ENCODE measurements at places on chromosomes 6 and 20.
A peak's percentile ranks its signal among the peaks of the same experiment; 100 is the strongest.

- DNase-seq = no peak
Observed at GRCh38 chr20:31440012-31440659, at the start of gene DEFB123. DEFB123 (plus strand) TSS chr20:31440632; CDS start chr20:31440699, 67 bp downstream.

DNA sequence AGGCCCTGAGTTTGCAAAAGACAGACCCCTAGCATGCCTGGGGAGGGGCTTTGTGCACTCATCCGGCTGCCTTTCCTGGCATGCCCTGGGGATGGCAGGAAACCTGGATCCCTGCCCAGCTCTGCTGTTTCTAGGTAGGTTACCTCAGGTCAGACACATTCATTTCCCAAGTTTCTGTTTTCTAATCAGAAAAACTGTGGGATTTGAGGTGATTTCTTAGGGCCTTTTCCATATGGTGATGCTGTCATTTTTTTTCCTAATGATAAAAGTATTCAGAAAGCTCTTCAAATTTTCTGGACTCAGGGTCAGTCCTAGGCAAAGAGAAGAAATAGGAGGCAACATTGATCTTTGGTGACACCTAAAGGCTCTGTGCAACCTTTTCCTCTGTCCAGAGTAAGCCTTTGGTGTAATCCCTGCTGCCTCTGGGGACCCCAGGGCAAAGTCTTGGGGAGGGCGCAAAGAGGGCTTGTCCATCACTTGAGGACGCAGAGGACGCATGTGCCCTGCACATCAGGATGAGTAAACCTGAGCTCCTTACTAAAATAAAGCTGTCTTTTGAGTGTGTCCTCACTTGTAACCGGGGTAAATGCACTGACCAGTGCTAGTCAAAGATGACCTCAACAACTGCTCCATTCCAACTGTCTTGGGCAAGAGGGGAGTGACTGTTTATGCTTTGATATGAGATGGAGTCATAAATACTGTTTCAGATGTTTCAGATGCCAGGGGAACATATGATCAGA is 13.5 kb upstream of the TRAM2 start:
- no peak for DNase-seq

- DNase-seq = no peak
Observed at GRCh38 chr6:112481211-112481610, 134.1 kb downstream of the RFPL4B start.

- no peak for DNase-seq
Observed at GRCh38 chr20:62066983-62067433, 1.3 kb upstream of the TAF4 start.

GRCh38 chr6:14290041-14290771 is 172.6 kb downstream of the CD83 start:
- DNase-seq = no peak

GRCh38 chr6:63802606-63803206 is 167.1 kb downstream of the PHF3 start:
- peak; percentile 21 for DNase-seq

DNA sequence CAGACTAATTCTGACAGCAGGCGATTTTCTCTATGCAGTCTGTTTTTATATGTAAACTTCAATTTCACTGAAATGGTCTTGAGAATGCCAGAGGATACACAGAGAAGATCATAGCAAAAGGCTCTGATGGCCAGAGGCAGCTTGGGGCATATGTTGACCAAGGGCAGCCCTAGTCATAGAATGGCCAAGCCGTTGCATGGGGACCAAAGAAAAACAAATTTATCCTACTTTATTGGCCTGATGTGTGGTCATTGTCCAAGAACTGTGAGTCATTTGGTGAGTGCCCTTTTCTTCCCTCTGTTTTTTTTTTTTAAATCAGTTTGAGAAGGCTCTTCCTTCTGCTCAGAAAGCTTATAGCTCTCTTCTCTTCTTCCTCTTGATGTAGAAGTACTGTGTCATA is 5.8 kb downstream of the HDGFL1 start:
- DNase-seq = no peak

- peak; percentile 87 for DNase-seq
Observed at GRCh38 chr6:90285611-90286381, 10.8 kb downstream of the BACH2 start.

DNA sequence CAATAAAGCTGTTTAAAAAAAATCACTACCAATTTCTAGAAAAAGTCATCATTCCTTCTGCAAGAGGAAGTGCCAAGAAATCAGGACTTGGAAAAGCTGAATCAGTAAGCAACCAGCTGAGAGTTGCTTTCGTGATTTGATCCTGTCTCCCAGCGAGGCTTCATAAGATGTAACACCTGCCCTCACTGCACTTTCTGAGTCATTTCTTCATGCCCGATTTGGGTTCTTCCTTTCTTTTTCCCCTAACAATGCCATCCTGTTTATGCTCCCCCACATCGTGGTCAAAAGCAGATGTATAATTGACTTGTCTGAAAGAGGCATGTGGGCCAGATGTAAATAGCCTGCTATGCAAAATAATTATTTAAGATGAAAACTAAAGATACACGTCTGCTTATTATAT is 52.1 kb downstream of the RIPOR2 start:
- DNase-seq = no peak

DNA sequence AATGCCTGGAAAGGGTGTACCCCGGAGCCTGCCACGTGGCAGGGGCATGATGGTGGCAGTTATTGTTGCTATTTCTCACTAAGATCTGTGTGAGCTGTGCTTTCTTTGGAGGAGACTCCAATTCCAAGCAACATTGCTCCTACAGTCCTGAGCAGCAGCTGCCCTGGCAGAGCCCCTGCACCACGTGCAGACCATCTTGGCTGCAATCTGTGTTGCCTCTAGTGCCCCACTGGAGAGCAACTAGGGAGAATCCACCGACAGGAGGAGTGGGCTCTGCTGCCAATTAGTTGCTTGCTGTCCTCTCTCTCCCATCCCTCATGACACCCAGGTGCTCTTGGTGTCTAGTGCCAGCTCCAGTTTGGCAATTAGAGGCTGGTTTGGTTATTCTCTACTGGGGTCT is 116.0 kb downstream of the PXDC1 start:
- no peak for DNase-seq

GRCh38 chr20:32067234-32067821 is 15.3 kb downstream of the HCK start:
- DNase-seq = no peak

- no peak for DNase-seq
Observed at GRCh38 chr20:20761301-20761700, 48.9 kb upstream of the RALGAPA2 start.

DNA sequence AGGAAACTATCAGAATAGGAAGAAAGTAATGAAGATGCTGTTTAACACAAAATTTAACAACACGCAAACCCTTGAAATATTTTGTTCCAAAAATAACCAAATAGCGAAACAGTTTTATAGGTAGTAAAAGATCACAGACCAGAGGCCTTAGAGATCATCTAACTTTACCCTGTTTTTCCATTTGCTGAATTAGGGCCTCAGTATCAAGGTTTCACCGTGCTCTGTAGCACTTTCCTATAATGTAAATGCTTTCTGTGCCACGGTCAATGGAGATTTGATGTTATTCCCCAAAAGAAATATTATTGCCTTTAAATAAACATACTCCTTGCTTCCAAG is 23.7 kb downstream of the EPB41L2 start:
- no peak for DNase-seq

GRCh38 chr20:41627611-41628244 is 9.6 kb upstream of the CHD6 start:
- no peak for DNase-seq

DNA sequence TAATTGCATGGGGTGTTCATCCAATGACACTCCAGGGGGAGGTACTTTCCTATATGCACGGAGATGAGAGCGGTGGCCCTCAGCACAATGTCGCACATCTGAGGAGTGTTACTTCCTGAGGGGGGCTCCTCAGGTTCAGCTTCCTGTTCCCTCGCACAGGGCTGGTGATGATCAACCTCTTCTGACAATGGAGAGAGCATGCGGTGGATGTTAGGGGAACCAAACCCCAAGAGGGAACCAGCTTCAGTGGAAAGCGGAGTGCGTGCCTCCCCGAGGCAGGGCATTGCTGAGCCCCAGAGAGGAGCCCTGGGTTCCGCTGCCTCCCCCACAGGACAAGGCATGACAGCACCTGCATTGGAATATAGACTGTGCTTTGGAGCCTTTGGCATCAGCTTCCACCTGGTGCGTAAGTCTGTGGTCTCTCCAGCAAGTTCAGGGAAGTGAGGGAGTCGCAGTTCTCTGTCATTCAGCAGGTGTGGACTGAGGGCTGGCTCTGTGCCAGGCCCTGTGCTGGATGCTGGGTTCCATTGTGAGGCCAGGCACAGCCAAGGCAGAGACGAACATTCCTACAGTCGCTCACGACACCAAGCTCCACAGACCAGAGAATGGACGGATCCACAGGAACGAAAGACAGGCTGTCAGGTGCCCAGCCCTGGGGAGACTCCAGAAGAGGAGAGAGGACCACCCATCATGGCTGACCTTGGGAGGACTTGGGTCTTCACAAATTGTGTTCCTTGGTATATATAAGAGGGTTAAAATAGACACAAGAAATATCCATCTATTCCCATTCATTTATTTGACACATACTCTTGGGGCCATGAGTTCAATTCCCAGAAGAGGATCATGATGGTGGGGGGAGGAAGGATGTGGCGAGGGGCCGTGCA is 3.9 kb upstream of the ZNF831 start:
- DNase-seq = no peak

- no peak for DNase-seq
Observed at GRCh38 chr20:63611646-63612045, 15.3 kb downstream of the GMEB2 start.

DNA sequence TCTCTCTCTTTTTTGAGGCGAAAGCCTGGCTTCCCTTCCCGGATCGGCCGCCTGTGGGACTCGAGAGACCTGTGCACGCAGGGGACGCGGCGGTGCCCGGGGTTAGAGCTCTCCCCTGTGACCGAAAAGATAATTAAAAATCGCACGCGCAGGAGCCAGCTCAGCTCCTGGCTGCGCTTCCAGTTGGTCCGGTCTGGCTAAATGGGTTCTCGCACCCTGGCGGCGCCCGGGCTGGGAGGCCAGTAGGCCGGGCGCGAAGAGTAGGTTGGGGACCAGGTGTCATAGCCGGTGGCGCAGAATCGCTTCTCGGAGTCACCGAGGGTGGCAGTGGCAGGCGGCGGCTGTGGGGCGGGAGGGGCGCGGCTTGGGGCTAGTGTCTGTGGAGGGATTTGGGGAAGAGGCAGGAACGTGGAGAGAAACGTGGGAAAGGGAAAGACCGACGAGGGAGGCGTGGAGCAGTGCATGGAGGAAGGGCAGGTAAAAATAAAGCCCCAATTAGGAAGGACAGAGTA is 41.9 kb upstream of the SUPT3H start:
- peak; percentile 82 for DNase-seq

DNA sequence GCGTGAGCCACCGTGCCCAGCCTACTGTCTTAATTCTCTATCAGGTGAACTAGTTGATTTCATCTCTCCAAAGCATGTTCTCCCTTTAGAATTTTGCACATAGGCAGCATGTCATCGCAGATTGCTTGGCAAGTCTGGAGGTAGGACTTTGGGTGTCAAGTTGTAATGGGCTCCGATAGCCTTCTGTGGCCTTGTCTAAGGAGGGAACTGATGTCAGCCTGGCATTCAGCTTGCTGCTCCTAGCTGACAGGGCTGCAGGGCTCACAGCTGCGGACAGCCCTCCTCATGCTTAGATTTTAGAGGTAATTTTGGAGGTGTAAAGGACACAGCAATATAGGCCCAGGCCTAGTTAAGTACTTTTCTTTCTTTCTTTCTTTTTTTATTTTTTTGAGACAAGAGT is 11.3 kb downstream of the CHMP4B start:
- no peak for DNase-seq

DNA sequence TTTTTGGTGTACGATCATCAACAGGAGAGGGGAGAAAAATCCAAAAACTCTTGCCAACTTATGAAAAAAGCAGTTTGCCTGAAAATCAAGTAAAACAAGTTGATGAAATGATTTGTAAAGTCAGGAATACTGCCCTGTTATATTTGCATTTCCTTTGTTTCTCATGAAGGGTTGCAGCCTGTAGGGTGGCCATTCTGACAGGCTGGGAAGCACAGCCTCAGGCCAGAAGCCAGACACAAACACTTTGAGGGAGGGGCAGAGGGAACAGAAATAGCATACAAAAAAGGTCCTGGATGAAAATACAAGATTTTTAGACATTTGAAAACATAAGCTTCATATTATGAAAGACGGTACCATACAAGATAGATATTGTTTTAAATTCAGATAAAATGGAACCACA is 109.8 kb downstream of the DTNBP1 start:
- DNase-seq = no peak

DNA sequence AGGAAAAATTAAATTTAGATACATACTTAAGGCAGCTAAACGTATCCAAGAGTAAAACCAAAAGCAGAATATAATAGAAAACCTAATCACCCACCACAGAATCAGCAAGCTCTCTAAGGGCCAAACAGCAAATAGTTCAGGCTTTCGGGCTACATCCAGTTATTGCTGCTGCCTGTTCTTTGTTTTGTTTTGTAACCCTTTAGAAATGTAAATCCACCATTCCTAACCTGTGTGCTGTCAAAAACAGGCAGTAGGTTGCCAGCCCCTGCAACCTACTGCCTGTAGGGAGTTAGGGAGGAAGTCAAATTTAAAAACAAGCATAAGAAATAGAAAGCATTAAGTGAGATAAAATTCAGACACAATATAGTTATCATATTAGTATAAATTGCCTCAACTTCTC is 225.9 kb downstream of the PTPRT start:
- no peak for DNase-seq

- no peak for DNase-seq
Observed at GRCh38 chr6:135008941-135009290, 45.7 kb downstream of the HBS1L start.

GRCh38 chr20:36483919-36484808 is 57.2 kb upstream of the MYL9 start:
- no peak for DNase-seq

- DNase-seq = no peak
Observed at GRCh38 chr20:24309596-24309995, 159.8 kb upstream of the SYNDIG1 start.

DNA sequence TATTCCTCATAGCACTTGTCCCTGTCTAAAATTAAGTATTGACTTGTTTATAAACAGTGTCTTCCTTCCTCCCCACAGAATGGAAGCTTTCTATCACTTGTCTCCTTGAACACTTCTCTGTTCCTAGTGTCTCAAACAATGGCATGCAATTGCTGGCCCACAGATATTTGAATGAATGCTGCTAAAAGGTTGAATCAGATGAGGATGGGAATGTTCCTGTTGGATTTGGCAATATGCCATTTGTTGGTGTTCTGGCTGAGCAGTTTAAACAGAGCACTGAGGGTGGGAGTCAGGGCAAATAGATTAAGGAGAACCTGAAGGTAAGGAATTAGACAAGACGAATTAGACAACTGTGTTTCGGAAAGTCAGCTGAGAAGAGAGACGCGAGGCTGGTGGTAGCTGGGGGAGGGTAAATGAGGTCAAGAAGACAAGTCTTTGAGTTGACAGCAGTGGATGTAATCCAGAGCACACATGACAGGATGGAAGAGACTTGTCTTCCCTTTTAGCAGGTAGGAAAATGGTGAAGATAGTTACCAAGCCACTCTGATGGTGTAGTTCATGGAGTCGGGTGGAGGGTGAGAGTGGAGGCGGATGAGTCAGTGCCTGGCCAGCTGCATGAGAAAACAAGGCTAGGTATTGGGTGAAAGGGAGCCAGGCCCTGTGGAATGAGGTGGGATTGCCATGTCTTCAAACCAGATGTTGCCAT is 58.3 kb upstream of the GNRH2 start:
- no peak for DNase-seq
